Caudate nucleus (tissue), 63 donors: ENCODE measurements at places on chromosomes 2 and 18.

DNA sequence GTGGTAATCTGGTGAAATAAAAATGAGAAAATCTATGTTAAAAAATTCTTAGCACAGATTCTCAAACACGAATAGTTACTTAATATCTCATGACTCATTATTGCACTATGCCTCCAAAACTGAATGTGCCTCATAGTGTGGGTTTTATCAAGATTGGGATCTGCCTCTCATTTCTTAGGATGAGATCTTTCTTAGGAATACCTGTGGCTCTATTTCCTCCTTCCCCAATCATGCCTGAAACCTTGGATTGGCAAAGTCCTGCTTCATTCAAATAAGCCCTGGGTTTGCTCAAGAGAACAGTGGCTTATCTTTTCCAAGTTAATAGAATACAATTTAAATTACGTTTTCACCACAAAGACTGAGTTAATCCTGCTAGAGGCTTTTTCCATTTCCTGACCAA is 100.3 kb downstream of the DPP10 start:
- no peak for DNase-seq

DNA sequence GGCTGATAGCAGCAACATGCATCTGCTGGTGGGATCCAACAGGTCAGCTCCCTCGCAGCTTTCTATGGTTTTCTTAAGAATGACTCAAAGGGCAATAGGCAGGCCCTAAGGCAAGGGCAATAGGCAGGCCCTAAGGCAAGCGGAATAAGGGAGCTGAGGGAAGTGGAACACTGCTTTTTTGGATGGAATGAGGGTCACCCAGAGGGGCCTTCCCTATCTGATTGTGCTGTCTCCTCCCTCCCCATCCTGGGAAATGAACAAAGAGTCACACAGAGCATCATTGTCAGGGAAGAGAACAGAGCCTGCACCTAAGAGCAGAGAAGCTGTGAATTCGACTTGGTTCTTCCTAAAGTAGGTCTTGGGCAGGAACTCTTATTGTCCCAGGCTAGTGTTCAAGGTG is 43.3 kb upstream of the PTPRM start:
- DNase-seq, result no peak

DNA sequence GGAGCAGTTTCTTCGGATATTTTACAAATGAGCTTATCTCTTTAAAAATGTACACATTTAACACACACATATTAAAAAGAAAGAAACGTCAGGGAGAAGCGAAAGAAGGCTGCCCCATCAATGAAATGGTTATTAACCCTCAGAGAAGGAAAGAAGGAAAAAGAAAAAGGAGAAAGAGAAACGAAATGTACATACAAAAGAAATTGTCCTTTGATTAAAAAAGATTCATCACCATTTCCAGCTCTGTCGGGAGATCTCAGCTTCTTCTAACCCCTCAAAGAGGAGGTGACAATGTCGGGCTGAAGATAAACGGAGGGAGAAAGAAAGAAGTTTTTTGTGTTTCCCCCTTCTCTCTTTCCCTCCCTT is 1.5 kb downstream of the IKZF2 start:
- DNase-seq, result no peak

GRCh38 chr2:105928086-105928485 is 183.4 kb downstream of the NCK2 start:
- no peak for DNase-seq

GRCh38 chr18:13578400-13578799 is 148.0 kb downstream of the FAM210A start:
- no peak for DNase-seq

DNA sequence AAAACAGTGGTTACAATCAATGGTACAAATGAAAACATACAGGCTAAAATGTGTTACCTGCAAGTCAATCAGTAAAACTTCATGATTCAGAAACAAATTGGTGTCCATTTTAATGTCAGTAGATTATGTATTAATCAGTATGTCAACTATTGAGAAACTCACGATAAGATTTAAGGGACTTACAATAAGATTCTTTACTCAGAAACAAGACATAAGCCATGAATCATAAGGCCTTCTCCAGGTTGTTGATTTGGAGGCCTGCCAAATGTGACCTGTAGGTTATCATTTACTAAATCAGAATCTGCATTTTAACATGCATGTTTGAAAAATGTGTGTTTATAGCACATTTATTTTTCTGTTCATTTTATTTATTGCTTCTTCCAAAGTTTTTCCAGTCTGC is 623.1 kb downstream of the CCDC85A start:
- no peak for DNase-seq

- DNase-seq, result no peak
Observed at GRCh38 chr2:134667541-134667940, 51.3 kb downstream of the TMEM163 start.

DNA sequence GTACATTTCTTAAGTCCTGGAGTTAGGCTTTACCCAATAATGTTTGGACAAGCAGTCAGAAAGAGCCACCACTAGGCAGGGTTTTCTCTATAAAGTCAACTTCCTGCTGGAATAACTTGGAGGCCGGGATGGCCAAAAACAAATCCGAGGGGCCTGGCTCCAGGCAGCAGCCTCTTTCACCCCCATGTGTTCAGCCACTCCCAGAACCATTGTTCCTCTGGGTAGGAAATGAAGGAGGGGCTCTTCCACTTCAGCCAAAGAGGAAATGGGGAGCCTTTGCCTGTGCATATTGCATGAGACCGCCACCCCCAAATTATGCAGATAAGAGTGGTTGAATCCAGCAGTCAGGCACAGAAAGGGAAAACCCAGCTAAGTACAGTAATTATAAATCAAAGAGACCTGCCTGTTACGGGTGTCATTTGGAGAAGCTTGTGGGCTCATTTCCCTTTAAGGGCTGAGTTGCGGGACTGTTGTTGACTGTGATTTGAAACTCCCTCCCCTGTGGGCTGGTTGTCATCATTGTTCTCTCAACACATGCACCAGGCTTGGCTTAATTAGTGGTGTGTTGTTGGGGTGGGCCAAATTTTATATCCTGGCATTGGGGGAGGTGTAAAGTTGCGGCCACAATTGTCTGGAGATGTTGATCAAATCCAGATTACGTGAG is 212.8 kb upstream of the SOX11 start:
- DNase-seq, result no peak

- no peak for DNase-seq
Observed at GRCh38 chr2:95385570-95385984, 16.9 kb upstream of the FAHD2A start.

DNA sequence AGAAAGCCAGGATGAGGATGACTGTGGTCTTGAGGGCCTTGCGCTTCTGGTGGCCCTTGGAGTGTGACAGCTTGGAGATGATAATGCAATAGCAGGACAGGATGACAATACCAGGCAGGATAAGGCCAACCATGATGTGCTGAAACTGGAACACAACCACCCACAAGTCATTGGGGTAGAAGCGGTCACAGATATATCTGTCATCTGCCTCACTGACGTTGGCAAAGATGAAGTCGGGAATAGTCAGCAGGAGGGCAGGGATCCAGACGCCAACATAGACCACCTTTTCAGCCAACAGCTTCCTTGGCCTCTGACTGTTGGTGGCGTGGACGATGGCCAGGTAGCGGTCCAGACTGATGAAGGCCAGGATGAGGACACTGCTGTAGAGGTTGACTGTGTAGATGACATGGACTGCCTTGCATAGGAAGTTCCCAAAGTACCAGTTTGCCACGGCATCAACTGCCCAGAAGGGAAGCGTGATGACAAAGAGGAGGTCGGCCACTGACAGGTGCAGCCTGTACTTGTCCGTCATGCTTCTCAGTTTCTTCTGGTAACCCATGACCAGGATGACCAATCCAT is 2.7 kb downstream of the CXCR4 start:
- DNase-seq, result no peak

- DNase-seq, result no peak
Observed at GRCh38 chr18:7566567-7567473, at the start of gene PTPRM. PTPRM (plus strand) TSS chr18:7567316; CDS start chr18:7567819, 503 bp downstream.

GRCh38 chr2:214126135-214126534 is 284.7 kb upstream of the VWC2L start:
- no peak for DNase-seq
